ENCODE measurements at places on chromosomes 2 and 18.
A peak's percentile ranks its signal among the peaks of the same experiment; 100 is the strongest.

DNA sequence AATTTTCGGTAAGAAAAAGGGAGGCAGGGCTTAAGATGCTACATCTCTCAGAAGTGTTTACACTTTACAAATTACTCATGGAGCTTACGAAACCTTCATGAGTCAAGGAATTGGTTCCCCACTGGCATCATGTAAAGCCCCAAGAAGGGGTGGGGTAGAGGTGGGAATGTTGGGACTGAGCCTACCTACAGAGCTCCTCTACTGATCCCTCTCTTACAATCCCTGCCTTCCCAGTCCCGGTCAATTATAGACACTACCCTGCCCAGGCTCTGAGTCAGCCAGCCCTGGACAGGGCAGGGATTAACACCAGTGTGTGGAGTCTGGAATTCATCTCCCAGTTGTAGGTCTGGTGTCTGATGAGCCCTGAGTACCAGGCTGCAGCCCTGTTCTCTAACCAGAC lies 248.9 kb downstream of the PAX3 start:
- DNase-seq = no peak

- DNase-seq = no peak
Observed at GRCh38 chr2:7516484-7517063, 599.4 kb downstream of the RNF144A start.

GRCh38 chr2:117976581-117976980 lies 37.3 kb downstream of the CCDC93 start:
- no peak for DNase-seq

DNA sequence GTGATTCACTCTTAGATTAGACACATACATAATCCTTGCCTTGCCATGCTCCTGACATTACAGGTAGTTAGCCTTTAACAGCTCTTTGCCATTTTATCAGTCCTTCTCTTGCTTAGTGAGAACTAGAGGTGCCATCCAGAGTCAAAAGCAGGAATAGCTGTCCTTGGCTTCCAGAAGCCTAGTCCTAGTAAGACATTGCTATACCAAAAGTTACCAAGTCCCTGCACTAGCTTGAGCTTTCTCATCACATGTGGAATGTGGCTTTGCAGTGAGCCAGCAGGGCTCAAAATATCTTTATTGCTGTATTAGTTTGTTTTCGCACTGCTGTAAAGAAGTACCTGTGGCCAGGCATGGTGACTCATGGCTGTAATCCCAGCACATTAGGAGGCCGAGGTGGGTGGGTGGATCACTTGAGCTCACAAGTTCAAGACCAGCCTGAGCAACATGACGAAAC lies 104.7 kb upstream of the NOSTRIN start:
- no peak for DNase-seq

DNA sequence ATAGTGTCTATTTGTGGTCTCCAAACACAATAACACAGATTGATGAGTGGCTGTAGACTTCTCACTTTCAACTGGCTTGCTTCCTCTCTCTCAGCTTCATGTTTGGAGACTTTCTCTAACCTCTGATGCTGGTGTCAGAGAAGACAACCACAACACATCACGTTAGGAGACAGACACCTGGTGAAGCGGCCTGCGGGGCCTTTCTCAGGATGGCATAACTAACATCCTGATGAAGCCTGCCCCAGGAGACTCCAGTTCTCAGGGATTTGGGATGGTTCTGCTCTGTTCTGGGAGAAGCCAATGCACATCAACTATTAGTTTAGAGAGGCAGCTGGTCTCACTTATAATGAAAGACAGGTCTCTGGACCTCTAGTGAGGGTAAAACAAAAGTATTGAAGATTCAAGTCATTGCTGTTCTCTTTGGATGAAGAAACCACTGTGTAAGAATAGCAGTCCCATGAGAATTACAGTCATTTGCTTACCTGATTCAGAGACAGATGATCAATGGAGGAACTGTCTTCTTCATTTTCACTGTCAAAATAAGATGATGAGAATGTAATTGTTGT lies 2.0 kb downstream of the IL1A start:
- no peak for DNase-seq

DNA sequence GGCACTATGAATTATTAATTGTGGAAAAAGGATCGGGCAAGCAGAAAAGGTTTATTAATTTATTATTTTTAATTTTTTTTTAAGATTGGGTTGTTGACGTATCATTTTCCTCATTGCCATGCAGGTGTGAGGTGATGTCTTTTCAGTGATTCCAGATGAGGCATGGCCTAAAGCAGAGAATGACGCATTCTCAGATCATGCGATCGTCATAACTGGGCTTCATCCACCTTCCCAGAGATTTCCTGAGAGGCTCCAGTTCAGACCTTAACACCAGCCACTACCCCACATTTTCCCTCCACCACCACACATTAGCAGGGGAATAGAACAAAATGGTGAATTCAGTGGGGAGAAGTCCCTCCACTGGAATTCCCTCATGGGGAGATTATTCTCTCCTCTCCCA lies 518.4 kb upstream of the SPHKAP start:
- no peak for DNase-seq

- peak; percentile 95 for DNase-seq
Observed at GRCh38 chr2:47016172-47016913, 100.7 kb upstream of the MCFD2 start.

DNA sequence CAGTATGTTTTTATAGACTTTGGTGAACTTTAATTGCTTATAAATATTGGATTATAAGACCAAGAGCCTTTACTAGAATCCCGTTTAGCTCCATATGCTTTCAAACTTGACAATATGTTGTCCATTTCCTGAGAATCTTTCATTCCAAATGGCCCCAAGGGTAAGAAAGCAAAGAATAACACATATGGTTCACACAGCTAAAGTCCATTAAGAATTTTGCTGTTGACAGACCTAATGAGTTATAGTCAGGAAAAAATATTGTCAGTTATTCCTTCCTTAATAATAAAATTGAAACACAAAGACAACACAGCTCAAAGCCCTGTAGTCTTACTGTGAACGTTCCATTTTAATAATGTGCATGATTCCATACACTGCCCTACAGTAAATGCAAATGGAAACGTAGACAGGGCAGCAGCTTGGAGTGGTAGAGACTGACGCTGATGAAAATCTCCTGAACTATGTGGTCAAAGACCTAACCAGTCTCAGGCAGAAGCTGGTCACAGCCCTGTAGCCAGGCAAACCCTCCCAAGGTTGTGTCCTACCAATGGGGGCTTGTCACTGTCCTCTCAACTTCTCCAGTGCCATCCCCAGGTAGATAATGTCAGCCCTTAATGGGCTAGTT lies 49.0 kb upstream of the ATIC start:
- no peak for DNase-seq
